ENCODE measurements at places on chromosomes 13 and 19.

GRCh38 chr13:72504131-72504841 is 223.1 kb downstream of the MZT1 start:
- H3K4me1 ChIP-seq = no peaks in the 10 kb centered on the region
- no peak for DNase-seq
- H3K36me3 ChIP-seq = no peaks in the 10 kb centered on the region
- H3K4me3 ChIP-seq = no peak overlapping the region
- H3K27me3 ChIP-seq = no peaks in the 10 kb centered on the region

- no peak overlapping the region for H3K27ac ChIP-seq
- H3K4me1 ChIP-seq = no peaks in the 10 kb centered on the region
- peaks cover 30% of the 10 kb centered on the region for H3K36me3 ChIP-seq
- H3K4me3 ChIP-seq = no peak overlapping the region
- no peak for DNase-seq
Measured at GRCh38 chr19:18074192-18074591, 12.5 kb downstream of the IL12RB1 start.

DNA sequence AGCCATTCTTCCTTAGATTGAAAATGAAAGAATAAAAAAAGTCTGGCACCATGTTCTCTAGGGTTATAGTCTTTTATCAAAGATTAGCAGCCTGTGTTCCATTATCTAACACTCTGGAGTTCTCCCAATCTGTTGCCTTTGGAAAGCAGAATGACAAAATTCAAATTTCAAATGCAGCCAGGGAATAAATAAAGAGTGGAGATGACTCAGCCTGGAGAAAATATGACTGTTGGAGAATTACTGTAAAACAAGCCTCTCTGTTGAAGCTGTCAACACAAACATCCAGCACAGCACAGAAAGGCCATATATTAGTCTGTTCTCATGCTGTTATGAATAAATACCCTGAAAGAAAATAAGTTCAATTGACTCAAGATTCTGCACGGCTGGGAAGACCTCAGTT is 650.5 kb upstream of the SLC10A2 start:
- DNase-seq = no peak
- no peaks in the 10 kb centered on the region for H3K27me3 ChIP-seq
- no peaks in the 10 kb centered on the region for H3K36me3 ChIP-seq
- no peaks in the 10 kb centered on the region for H3K4me1 ChIP-seq

GRCh38 chr19:10333758-10334587 is 644 bp upstream of the RAVER1 start:
- H3K4me3 ChIP-seq = peak overlapping the region; percentile 98
- H3K36me3 ChIP-seq = peaks cover 50% of the 10 kb centered on the region
- no peak for DNase-seq
- H3K27me3 ChIP-seq = no peaks in the 10 kb centered on the region
- H3K27ac ChIP-seq = peak overlapping the region; percentile 99

- no peaks in the 10 kb centered on the region for H3K36me3 ChIP-seq
- H3K27ac ChIP-seq = no peak overlapping the region
- DNase-seq = no peak
Measured at GRCh38 chr13:113919761-113920559, 53.9 kb downstream of the C13orf46 start.

DNA sequence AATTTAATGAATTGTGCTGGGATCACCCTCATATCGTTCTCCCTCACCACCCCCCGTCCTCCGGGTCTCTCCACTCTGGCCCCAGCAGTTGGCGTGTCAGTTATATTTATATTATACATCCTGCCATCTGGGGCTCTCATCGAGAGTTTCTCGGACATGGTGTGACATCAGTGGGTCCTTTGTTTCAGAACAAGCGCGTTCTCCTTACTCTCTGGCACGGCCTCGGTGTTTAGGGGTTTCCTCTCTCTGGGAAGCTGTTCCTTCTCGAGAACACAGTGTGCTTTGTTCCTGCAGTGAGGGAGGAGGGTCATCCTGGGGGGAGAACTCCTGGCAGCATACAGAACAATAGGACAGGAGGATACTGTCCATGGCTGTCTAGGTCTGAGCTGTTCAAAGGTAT is 9.8 kb upstream of the MCF2L start:
- no peak overlapping the region for H3K27ac ChIP-seq
- H3K4me1 ChIP-seq = no peaks in the 10 kb centered on the region
- no peak for DNase-seq
- H3K36me3 ChIP-seq = no peaks in the 10 kb centered on the region
- H3K4me3 ChIP-seq = no peak overlapping the region
- peaks cover 4% of the 10 kb centered on the region for H3K27me3 ChIP-seq

DNA sequence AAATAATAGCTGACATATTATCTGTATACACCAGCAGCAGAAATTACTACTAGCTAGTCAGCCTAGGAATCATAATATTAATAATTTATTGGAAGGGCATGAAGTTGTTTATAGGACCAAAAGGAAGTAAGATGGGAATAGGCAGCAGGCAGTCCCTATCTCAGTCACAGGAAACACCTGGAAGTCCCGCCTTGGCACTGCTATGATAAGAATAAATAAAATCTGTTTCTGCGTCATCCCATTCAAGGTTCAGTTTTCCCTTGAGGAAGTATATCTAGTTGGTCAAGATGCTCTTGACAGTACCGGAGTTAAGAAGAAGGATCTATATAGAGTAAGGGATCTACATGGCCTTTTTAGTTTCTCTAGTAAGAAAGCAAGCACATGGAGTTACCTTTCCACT is 830.8 kb downstream of the DIAPH3 start:
- H3K36me3 ChIP-seq = no peaks in the 10 kb centered on the region
- H3K4me1 ChIP-seq = no peaks in the 10 kb centered on the region
- no peak for DNase-seq
- no peaks in the 10 kb centered on the region for H3K27me3 ChIP-seq
- H3K4me3 ChIP-seq = no peak overlapping the region
- no peak overlapping the region for H3K27ac ChIP-seq

DNA sequence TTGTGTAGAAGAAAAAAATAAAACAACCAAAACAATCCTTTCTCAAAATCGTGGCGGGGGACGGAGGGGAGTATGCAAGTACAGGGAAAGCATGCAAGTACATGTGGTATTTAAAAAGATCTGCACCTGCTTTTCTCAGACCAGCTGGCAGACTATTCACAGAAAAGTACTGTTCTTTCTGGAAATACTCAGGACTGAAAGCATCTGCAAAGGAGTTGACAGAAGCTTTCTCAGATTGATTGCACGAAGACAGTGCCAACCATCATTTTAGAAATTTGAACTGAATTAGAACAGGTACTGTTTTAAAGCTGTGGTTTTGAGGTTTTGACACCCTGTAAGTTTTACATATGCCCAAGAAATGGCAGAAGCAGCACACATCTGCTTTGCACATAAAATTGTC is 19.8 kb upstream of the PCDH8 start:
- no peaks in the 10 kb centered on the region for H3K36me3 ChIP-seq
- DNase-seq = no peak
- no peak overlapping the region for H3K4me3 ChIP-seq
- peaks cover 5% of the 10 kb centered on the region for H3K27me3 ChIP-seq
- no peak overlapping the region for H3K27ac ChIP-seq

GRCh38 chr13:59211606-59212005 is 952.1 kb downstream of the DIAPH3 start:
- no peak overlapping the region for H3K27ac ChIP-seq
- H3K36me3 ChIP-seq = no peaks in the 10 kb centered on the region
- no peak overlapping the region for H3K4me3 ChIP-seq
- H3K27me3 ChIP-seq = no peaks in the 10 kb centered on the region
- no peak for DNase-seq
- no peaks in the 10 kb centered on the region for H3K4me1 ChIP-seq

GRCh38 chr13:48370815-48371214 is 42.1 kb downstream of the LPAR6 start:
- no peaks in the 10 kb centered on the region for H3K27me3 ChIP-seq
- peaks cover 2% of the 10 kb centered on the region for H3K4me1 ChIP-seq
- no peak overlapping the region for H3K27ac ChIP-seq

GRCh38 chr19:19460761-19461265 is 54.5 kb downstream of the TSSK6 start:
- peak overlapping the region; percentile 96 for H3K27ac ChIP-seq
- H3K36me3 ChIP-seq = peaks cover 18% of the 10 kb centered on the region
- H3K27me3 ChIP-seq = no peaks in the 10 kb centered on the region
- peaks cover 65% of the 10 kb centered on the region for H3K4me1 ChIP-seq
- H3K4me3 ChIP-seq = peak overlapping the region; percentile 75

DNA sequence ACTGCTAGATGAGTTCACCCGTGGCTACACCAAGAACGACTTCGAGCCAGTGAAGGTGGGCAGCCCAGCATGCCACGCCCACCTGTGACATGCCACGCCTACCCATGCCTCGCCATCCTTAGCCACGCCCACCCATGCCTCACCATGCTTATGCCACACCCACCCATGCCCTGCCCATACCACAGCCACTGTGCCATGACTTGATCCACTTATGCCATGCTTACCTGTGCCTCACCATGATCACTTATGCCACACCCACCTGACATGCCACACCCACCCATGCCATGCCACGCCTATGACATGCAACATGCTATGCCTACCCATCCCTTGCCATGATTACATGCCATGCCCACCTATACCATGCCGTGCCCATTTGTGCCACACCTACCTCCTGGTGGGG is 12.9 kb upstream of the USE1 start:
- DNase-seq = no peak
- H3K27ac ChIP-seq = peak overlapping the region; percentile 81
- H3K36me3 ChIP-seq = peaks cover 82% of the 10 kb centered on the region
- H3K4me3 ChIP-seq = no peak overlapping the region
- H3K4me1 ChIP-seq = peaks cover 12% of the 10 kb centered on the region

GRCh38 chr13:77009011-77009410 is 17.1 kb downstream of the CLN5 start:
- H3K27me3 ChIP-seq = no peaks in the 10 kb centered on the region
- peaks cover 38% of the 10 kb centered on the region for H3K36me3 ChIP-seq
- H3K27ac ChIP-seq = no peak overlapping the region
- H3K4me1 ChIP-seq = peaks cover 31% of the 10 kb centered on the region

DNA sequence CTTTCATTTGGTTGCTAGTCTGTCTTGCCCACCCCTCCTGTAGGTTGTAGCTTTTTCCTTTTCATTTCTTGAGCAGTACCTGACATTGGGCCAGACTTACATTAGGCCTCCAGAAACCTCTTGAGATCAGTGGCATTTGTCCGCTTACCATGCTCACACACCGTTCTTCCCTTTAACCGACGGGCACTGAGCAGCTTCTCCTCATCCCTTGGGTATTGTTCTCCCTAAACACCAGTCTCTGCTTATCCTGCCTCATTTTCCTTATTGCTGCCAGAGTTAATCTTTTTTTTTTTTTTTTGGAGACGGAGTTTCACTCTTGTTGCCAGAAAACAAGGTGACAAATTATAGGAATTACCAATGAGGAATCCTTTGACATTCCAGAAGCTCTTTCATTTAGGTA is 27.2 kb upstream of the KCTD4 start:
- no peak overlapping the region for H3K4me3 ChIP-seq
- peaks cover 4% of the 10 kb centered on the region for H3K4me1 ChIP-seq
- DNase-seq = no peak

DNA sequence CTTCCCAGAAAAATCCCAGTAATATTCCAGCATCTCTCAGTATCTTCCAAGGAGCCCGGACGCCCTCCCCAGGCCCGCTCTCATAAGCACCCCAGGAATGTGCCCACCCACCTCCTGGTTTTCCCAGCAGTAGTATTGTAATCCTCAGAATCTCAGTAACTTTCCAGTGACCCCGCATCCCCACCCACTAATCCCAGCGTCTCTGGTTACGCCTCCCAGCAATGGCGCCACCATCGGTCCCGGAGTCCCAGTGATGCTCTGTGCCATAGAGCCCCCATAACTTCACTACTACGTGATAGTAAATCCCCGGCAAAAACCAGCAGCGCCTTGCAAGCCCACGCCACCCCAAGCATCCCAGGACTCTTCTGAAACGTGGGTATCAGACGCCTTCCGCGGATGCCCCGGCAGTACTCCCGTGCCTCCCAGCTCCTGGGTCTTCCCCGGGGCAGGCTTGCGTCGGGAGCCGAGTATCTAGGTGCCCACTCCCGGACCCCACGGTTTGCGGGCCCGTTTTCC is 928 bp upstream of the PNPLA6 start:
- peaks cover 30% of the 10 kb centered on the region for H3K36me3 ChIP-seq
- peak; percentile 35 for DNase-seq
- no peaks in the 10 kb centered on the region for H3K27me3 ChIP-seq
- peak overlapping the region; percentile 98 for H3K4me3 ChIP-seq
- peaks cover 34% of the 10 kb centered on the region for H3K4me1 ChIP-seq
- H3K27ac ChIP-seq = peak overlapping the region; percentile 98

DNA sequence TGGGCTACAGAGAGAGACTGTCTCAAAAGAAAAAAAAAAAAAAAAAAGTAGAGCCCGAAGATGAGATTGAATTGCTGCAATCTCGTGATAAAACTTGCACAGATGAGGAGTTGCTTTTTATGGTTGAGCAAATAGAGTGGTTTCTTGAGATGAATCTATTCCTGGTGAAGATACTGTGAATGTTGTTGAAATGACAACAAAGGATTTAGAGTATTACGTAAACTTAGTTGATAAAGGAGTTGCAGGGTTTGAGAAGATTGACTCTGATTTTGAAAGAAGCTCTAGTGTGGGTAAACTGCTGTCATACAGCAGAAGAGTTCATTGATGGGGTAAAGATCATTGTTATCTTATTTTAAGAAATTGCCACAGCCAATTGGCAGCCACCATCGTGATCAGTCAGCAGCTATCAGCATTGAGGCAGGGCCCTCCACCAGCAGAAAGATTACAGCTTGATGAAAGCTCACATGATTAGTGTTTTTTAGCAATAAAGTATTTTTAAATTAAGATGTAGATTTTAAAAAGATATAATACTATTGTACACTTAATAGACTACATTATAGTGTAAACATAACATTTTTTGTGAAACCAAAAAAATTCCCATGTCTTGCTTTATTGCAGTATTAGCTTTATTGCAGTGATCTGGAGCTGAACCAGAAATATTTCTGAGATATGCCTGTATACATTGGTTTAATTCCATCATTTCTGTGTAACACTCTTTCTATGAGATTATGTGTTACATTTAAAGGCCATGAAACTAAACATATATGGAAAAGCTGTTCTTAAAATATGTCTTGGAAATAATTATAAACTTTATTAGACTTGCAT is 43.1 kb downstream of the ZMYM2 start:
- no peak overlapping the region for H3K4me3 ChIP-seq
- H3K27ac ChIP-seq = no peak overlapping the region
- no peaks in the 10 kb centered on the region for H3K27me3 ChIP-seq
- H3K36me3 ChIP-seq = peaks cover 31% of the 10 kb centered on the region

- H3K27me3 ChIP-seq = peaks cover 30% of the 10 kb centered on the region
- no peaks in the 10 kb centered on the region for H3K4me1 ChIP-seq
- H3K27ac ChIP-seq = no peak overlapping the region
- DNase-seq = no peak
- no peak overlapping the region for H3K4me3 ChIP-seq
Measured at GRCh38 chr19:50191216-50191615, 12.2 kb upstream of the MYH14 start.

GRCh38 chr13:73767747-73768315 is 366.4 kb downstream of the KLF12 start:
- DNase-seq = no peak
- peaks cover 30% of the 10 kb centered on the region for H3K36me3 ChIP-seq
- no peak overlapping the region for H3K4me3 ChIP-seq
- H3K27me3 ChIP-seq = no peaks in the 10 kb centered on the region
- peaks cover 47% of the 10 kb centered on the region for H3K4me1 ChIP-seq
- peak overlapping the region; percentile 88 for H3K27ac ChIP-seq

All from stimulated activated naive B cell treated with anti-CD40 and anti-IgM and Interleukin-4, amounts not matched to agents 10 μg/mL and 1 μg/mL and 100 μg/mL, for 72 hours (primary cell).